Myocyte (in vitro differentiated cells): ENCODE measurements at places on chromosomes 11 and 22. TPM values are rescaled to one million over a fixed set of nuclear protein-coding genes. Genes with fewer than 3 reads are reported as not detected.

KCNQ1 gene
- total RNA-seq = 0.32 TPM in 1 of 2 replicates, not detected in the other

OR4C46 gene
- total RNA-seq = not detected in 2 replicates

PANX1 gene
- 58.4 and 63.1 TPM in 2 replicates for total RNA-seq

ISX gene
- total RNA-seq = not detected in 2 replicates

SLC5A12 gene
- 0.05 TPM in 1 of 2 replicates, not detected in the other for total RNA-seq

CYTH4 gene
- total RNA-seq = not detected in 2 replicates

MRGPRE gene
- total RNA-seq = not detected in 2 replicates

LINC01488 gene
- not detected in 2 replicates for total RNA-seq

BEST1 gene
- 1.7 and 1.8 TPM in 2 replicates for total RNA-seq

OR8G1 gene
- not detected in 2 replicates for total RNA-seq

SCN3B gene
- 0.32 and 0.99 TPM in 2 replicates for total RNA-seq

TEX54 gene
- not detected in 2 replicates for total RNA-seq

TMPRSS13 gene
- total RNA-seq = not detected in 2 replicates

MYO7A gene
- 0.57 and 0.96 TPM in 2 replicates for total RNA-seq

NXPE2 gene
- total RNA-seq = 0.26 and 0.40 TPM in 2 replicates

OR6A2 gene
- not detected in 2 replicates for total RNA-seq

GUCY1A2 gene
- 0.21 and 0.29 TPM in 2 replicates for total RNA-seq
